Nucleus accumbens (tissue), 56 donors: ENCODE measurements at places on chromosomes 5 and 9.
A peak's percentile ranks its signal among the peaks of the same experiment; 100 is the strongest.

DNA sequence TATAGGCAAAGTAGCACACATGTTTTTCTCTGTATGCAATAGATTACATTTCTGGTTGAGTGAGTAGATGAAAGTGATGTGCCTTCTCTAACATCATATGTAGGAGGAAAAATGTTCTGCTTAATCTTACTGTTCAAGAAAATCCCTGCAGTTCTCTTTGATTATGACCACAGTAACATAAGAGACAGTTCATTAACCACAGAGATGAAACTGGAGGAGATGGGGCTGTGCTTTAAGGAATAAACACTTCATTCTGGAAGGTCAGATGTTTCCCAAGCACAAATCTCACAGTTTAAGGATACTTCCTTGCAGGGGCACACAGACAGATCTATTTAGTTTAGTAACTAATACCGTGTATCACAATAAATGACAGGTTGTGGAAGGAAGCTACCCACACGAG lies 150.2 kb downstream of the SEMA5A start:
- no peak for DNase-seq

DNA sequence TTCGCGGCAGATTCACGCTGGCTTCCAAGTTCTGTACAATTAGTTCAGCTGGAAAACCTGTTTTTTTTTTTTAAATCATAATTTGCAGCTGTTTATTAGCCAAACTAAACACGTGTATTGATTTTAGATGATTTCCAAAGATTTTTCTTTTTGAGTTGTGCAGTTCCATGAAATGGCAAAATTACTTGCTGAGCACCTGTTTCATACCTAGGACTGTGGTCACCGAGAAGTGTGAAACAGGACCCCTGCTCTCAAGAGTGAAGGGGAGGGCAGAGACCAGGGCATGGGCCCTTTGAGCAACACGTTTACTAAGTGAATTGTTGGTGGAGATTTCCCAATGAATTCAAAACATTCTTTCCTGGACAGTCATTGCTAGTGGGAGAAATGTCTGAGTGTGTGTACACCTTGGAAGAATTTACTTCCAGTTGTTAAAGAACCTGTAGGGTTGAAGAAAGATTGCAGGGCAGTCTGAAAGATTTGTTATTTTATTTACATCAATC lies 688 bp downstream of the SNX24 start:
- no peak for DNase-seq

DNA sequence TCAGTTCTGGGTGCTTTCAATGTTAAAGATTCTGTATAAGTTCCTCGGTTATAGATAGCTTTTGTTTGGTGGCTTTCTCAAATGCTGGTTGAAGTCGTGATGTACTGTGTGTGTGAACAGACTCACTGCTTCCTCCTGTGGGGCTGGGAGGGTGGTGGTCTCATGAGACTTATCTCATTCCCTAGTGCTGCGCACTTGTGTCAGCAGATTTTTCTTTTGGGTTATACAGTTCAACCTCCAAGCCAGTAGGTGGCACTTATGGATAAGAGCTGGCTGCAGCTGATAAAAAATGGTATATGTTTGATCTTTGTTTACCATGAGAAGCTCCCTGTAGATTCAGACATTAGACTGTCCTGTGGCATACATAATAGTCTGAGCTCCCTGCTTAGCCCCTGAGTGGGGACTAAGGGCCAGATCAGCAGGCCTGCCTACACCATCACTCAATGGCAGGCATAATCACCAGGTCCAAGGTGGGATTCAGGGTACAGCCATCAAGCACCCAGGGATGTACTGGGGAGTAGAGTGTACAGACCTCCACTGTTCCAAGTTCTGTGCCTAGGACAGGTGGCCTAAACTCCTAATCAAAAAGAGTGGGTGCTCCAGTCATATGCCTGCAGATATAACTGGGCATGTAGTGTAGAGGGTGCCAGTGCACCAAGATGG lies 174.2 kb downstream of the OXCT1 start:
- DNase-seq, result no peak

GRCh38 chr5:173065155-173065554 lies 9.0 kb downstream of the CREBRF start:
- DNase-seq, result no peak

GRCh38 chr5:170434966-170435605 lies 45.9 kb upstream of the KCNMB1 start:
- peak; percentile 33 for DNase-seq

DNA sequence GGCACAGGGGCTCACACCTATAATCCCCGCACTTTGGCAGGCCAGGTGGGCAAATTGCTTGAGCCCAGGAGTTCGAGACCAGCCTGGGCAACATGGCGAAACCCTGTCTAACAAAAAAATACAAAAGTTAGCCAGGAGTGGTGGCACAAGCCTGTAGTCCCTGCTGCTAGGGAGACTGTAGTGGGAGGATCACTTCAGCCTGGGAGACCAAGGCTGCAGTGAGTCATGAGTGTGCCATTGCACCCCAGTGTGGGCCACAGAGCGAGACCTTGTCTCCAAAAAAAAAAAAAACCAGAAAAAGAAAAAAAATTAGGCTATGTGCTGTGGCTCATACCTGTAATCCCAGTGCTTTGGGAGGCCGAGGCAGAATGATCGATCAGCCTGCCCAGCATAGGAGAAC lies 58.5 kb upstream of the EIF4EBP3 start:
- DNase-seq, result no peak

- no peak for DNase-seq
These were observed 59.7 kb downstream of the ATP10B start for GRCh38 chr5:160792281-160792680.

DNA sequence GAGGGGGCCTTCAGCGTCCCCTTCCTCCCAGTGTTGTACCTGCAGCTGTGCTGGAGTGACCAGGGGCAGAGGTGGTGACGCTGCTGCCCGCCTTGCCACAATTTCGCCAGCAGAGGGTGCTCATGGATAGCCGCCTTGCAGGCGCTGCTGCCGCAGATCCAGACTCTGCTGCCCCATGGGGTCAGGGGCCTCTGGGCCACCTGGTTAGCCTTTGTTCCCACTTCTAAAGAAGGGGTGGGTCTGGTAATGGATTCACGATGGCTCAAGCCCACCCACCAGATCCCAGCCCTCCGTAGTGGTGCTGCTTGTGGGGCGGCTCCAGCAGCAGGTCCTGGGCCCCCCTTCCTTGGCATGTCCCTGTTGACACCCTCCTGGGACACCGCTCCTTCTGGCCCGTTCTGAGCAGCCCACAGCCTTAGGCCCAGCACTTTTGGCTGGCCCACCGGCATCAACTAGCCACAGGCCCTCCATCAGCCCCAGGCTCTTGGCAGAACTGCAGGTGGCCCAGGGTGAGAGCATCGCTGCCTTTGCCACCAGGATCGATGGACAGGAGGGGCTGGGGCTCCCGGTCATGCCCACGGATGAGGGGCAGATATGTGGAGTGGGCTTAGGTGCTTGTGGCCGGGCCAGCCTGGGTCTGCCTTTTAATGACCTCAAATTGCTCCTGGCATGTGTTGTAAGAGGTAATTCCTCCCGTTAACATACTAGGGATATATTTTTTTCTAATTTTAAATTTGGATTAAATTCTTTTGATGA lies 57.2 kb downstream of the COL5A1 start:
- peak; percentile 12 for DNase-seq

DNA sequence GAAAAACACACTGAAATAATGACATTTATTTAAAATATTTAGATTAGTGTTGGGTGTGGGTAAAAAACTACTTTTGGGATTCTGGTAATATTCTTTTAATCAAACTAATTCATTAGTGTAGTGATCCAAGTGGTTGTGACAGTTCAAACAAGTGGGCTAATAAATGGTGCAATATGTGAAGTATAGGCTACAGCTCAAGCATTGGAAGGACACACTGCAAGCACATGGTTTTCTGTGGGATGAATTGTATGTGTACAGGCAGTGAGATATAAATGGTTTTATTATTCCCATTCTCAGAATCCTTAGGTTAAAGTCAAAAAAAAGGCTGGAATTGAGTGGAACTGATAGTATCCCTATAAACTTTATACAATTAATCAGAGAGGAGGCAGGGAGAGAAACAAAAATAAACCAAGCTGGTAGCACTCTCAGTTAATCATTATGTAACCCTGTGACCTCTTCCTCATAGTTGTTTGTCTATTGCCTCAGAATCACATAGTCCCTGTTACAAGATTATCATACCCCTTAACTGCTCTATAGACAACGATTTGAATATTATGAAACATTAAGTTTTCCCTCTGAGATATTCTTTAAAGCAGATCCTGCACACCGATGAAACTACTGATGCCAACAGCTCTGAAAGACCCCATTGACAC lies 1755.4 kb upstream of the ACO1 start:
- no peak for DNase-seq

DNA sequence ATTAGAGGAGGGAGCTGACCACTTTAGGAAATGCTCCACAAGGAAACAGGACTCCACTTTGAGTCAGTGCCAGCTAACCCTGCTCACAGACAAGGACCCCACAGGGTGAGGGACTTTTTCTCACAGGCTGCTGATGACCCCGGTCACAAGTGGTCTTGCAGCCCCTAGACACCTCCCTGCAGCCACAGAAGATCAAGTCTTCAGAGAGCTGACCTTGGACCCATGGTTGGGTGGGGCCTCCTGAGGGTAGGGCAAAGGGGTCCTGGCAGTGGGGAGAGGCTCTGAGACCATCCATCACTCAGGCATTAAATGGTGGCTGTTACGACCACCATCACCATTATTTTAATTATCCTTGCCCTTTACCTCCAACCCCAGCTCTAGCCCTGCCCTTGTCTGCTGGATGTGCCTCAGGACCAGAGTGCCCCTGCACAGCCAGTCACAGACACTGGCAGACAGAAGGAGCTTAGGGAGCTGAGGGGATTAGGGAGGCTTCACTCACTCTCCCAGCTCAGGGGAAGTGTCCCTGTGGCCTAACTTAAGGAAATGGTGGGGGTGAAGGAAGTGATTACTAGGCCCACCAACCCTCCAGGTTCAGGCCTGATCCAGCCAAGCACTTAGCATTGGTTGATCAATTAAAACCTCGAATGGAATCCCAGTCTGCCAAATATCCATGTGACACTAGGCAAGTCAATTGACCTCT lies 1.6 kb downstream of the ACSL6 start:
- DNase-seq, result no peak

GRCh38 chr9:114450833-114451706 lies 54.2 kb downstream of the WHRN start:
- DNase-seq, result no peak

- no peak for DNase-seq
These were observed 293.4 kb downstream of the EDIL3 start for GRCh38 chr5:84091127-84091799.

GRCh38 chr9:78601957-78602565 lies 305.1 kb downstream of the PSAT1 start:
- DNase-seq, result peak; percentile 5

- no peak for DNase-seq
These were observed 59.1 kb upstream of the TLR4 start for GRCh38 chr9:117644932-117645636.

DNA sequence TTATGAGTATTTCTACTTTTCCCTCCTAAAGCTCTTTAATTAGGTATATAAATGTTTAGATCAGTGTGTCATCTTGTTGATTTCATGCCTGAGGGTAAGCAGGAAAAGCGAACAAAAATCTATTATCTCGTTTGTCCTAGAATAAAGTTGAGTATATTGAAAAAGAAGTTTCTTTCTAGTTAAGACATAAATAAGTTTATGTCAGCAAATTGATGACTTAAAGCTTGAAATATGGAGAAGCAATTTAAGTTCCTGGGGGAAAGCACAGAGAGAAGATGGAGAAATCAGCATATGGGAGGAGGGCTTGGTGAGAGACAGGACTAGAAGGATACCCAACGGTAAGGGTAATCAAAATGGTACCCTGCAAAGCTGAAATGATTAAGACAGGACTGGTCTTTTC lies 813.4 kb downstream of the MTRR start:
- DNase-seq, result no peak

DNA sequence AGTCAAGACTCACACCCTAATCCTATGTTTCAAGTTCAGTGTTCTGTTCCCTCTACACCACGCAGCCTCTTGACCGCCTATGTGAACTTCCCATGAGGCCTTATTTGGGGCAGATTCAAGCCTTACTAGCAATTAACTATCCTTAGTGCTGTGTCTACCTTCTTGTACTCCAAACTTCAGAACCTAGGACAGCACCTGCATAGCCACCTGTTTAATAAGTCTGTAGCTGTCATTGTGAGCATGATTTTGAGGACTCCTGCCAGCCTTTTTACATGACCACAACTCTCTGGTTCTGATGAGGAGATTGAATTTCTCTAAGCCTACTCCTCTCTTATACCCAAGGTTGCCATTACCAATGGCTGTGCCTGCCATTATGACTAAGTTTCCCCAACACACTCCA lies 50.8 kb upstream of the PCSK1 start:
- DNase-seq, result no peak

DNA sequence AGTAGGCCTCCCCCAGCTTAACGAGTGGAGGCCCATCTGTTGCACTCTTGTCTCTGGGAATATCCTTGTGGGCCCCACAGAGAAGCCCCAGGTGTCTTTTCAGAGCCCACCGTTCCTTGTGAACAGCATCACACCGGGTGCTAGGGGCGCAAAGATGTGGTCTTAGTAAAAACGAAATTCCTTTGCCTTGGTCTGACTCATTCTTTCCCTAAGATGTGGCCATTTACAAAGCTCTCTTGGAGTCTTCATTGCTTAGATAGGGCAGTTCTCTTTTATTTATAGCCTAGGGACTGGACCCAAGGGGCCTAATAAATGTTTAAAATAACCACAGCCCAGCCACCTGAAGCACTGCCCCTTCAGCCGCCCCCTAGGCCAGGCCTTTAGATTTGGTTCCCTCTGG lies 52.8 kb upstream of the RPL26L1 start:
- no peak for DNase-seq

- no peak for DNase-seq
These were observed 2.1 kb upstream of the MCC start for GRCh38 chr5:113490317-113490716.

- DNase-seq, result no peak
These were observed 27.0 kb downstream of the SLC1A1 start for GRCh38 chr9:4517274-4517673.

DNA sequence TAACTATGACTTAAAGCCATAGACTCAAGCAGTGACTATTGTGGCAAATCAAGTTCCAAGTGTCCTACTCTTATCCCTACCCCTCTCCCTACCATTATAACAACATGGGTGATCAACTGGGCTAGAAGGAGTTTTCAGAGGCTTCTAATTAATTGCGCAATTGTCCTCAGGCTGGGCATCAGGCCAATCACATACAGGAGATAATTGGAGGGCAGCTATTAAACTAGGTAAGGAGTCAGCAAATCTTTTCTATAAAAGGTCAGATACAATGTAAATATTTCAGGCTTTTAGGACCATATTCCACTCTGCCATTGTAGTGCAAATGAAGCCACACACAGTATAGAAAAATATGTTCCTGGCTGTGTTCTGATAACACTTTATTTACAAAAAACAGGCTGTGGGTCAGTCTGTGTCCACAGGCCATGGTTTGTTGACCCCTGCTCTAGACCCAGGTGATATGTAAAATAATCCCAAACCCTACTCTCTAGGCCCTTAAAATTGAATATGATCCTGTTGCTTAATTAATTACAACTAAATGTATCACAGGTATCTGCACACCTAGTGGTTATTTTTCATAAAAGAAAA lies 141.4 kb upstream of the PIK3R1 start:
- no peak for DNase-seq

DNA sequence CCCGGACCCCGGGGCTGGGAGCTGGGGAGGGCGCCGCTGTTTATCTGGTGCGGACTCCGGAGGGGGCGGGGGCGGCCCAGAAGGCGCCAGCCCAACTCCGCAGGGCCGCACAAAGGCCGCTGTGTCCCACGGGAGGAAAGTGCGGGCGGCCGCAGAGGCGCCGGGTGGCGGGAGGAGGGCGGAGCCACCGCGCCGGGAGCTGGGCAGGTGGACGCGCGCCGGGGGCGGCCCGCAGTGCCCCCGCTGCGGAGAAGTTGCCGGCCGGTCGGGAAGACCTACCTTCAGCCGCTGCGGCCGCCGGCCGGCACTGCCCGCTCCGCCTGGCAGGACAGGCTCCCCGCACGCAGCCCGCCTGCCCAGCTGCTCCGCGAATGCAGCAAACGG lies 43.6 kb downstream of the NACC2 start:
- peak; percentile 80 for DNase-seq
